Stimulated activated CD8-positive, alpha-beta memory T cell treated with anti-CD3 and anti-CD28 coated beads, Interleukin-7, amount 100 ng/mL, for 1 hour (primary cell): ENCODE measurements at places on chromosomes 2 and 18.

- no peak for DNase-seq
Measured at GRCh38 chr2:239465017-239466001, 64.5 kb upstream of the HDAC4 start.

GRCh38 chr2:167331636-167332232 is 443.5 kb downstream of the XIRP2 start:
- DNase-seq = no peak

DNA sequence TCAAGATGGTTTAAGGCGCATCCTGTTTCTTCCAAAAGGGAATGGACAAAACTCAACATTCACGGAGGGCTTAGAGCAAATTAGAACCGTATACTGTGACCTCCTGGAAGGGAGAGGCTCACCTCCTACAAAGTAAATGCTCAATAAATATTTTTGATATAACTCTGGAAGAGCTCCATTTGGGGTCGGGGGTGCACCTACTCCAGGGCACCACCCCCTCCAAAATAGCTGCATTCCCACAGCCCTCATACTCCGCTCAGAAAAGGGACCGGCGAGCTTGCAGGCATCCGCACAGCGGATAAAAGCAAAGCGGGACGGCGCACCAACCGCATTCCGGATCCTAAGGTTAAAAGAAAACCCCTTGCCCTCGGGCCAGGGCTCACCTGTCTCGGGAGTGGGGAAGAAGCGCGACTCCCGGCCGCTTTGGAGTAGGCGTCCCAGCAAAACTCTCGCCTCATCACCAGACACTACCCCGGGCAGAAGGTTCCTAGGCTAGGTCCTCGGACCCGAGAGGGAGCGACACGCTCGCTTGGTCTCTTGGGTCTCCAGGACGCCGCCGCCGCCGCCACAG is 378 bp downstream of the WDPCP start:
- DNase-seq = no peak

DNA sequence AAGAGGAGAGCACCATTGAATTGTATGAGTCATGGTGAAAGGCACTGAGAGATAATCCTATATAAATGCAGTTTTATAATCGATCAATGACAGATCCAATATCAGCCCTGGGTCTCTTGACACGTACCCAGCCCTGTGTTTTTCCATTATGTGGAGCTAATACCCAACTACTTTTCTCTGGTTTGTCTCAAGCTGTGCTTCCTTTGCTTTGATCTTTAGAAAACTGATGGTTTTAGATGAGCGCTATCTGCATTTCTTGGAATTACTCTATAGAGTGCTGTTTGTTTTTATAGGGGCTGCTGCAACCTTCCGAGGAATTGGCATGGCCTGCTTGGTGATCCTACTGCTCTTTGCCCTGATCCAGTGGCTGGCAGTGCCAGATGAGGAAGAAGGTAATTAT is 45.0 kb downstream of the NEMP2 start:
- DNase-seq = no peak

GRCh38 chr2:136284226-136285119 is 166.5 kb upstream of the CXCR4 start:
- no peak for DNase-seq
